ENCODE measurements at places on chromosomes 2 and 18.

DNA sequence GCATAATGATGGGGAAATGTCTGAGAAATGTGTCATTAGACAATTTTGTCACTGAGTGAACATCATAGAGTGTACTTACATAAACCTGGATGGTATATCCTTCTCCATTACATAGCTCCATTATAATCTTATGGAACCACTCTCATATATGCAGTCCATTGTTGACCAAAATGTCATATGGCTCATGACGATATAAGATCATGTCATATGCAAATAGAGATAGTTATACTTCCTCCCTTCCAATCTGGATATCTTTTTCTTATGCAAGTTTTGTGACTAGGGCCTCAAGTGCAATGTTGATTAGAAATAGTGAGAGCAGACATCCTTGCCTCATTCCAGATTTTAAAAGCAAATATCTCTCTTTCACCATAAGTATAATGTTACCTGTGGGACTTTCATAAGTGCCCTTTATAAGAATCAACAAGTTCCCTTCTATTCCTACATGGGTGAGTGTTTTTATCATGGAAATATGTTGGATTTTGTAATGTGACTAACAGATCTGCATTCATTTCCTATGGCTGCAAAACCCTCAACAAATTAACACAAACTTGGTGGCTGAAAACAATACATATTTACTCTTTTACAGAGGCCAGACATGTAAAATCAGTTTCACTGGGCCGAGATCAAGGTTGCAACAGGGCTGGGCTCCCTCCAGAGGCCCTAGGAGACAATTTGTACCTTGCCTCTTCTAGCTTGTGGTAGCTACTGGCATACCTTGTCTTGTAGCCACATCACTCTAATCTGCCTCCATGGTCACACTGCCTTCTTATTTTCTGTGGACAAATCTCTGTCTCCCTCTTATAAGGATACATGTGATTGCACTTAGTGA, 21.6 kb upstream of the SULT1C4 start:
- DNase-seq: no peak

DNA sequence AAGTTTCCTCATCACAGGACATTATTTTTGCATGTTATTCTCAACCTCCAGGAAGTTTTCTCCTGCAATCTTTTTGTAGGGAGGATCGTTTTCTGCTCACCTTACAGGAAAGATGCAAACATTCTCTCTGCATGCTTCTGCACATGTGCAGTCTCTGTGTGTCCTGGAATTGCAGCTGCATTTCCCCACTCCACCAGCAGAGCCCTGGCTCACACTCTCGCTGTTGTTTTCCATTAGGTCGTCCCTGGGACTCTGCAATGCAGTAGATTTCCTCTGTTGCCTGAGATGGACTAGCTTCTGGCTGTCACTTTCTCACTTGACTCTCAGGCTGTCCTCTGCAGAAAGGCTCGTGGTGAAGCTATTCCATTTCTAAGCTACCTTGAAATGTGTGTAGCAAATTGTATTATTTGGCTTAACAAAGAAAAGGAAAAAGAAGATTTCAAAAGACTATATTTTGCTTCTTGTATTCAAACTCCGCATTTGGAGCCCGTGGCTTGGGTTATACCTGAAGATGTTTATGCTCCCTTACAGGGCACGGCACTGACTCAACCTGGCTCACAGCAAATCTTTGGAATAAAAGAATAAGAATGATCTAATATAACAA, 346.7 kb downstream of the RAD51AP2 start:
- DNase-seq: no peak

GRCh38 chr18:74715865-74716712, 118.4 kb downstream of the ZNF407 start:
- DNase-seq: no peak

GRCh38 chr2:163713534-163714311, 22.1 kb downstream of the FIGN start:
- DNase-seq: no peak

DNA sequence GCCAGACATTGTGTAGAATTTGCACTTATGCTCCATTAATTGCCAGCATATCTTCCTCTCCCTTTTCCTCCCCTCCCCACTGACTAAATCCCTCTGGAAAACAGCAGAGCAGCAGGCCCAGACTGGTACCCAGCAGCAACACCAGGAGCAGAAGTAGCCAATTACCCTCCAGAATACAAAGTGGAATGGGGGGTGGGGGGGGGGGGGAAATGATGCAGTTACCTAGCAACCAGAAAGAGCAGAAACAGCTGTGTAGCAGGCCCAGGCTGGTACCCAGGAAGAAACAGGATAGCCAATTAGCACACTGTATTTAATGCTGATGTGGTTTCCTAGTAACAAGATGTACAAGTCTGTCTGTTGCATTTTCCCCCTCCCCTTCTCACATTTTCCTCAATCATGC, 52.3 kb downstream of the KLF7 start:
- no peak for DNase-seq

- no peak for DNase-seq
Measured at GRCh38 chr2:58131191-58132011, 84.8 kb downstream of the VRK2 start.

GRCh38 chr2:181239201-181239799, 217.9 kb upstream of the ITGA4 start:
- DNase-seq: peak; percentile 2

DNA sequence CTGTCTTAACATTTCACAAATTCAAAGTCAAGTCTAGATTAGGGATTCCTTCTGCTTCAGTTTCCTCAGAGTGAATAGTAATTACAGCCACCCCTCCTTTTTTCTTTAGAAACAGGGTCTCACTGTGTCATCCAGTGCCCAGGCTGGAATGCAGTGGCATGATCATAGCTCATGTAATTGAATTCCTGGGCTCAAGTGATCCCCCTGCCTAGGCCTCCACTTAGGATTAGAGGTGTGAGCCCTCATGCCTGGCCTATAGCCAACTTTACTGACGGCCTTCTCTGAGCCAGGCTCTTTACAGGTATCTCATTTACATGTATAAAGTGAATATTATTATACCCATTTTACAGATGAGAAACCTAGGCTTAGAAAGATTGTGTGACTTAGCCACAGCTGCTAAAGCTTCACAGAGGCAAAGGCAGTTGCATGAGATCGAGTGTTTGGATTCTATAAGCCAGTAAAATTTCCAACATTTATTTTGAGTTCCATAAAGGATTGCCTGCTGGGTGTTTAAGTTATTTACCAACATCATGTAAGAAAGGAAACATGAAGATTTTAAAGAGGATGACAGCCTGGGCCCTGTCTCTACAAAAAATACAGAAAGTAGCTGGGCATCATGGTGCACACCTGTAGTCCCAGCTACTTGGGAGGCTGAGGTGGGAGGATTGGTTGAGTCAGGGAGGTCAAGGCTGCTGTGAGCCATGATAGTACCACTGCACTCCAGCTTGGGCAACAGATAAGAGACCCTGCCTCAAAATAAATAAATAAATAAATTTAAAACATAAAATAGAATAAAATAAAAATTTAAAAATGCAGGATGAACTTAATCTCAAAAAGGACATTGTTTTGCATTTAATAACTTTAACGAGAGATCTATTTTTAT, 1.8 kb downstream of the ENOSF1 start:
- no peak for DNase-seq

DNA sequence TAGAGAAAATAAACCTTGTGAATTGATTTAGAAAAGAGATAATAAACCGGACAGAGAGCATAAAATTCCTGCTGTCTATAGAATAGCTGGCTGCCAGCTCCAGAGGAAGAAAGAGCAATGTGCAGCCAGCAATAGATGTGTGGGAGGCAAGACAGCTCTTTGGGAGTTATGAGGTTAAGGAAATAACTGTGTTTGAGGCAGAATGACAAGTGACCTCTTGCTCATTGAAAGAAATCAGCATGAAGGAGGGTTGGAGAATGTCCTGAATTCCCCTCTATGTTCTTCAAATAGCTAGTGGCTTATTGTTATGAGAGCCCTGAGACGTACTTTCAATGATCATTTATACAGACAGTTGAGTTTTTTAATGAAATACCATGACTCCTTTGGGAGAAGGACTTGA, 1009.9 kb upstream of the NXPH2 start:
- no peak for DNase-seq

DNA sequence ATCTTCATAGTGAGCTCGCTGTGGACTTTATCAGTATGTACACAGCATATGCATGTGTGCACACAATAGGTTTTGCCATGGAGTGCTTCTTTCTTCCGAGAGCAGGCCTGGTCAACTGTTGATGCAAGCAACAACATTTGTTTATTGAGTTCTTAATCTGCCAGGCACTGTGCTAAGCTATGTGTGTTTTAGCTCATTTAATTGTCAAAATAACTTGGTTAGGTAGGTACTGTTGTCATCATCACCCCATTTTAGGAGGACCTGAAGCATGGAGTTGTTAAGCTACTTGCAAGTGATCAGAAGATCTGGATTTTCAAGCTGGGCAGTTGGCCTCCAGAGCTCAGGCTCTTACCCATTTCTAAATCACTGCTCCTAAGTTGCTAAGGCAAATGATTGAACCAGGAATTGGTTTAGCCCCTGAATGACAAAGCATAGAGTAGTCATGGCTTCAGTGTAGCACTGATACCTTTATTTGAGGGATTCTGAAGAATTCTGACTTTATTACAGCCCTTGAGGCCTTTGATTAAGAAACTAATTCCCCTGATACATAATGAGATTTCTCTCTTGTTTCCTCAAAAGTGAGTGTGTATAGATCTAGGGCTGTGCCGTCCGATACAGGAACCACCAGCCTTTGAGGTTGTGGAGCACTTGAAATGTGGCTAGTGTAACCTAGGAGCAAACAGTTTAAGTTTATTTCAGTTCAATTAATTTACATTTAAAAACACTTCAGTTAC, 132.9 kb downstream of the FMNL2 start:
- no peak for DNase-seq

GRCh38 chr2:39227628-39228412, 15.9 kb downstream of the CDKL4 start:
- DNase-seq: peak; percentile 75

GRCh38 chr2:32678825-32679224, 51.0 kb downstream of the TTC27 start:
- no peak for DNase-seq

- DNase-seq: no peak
Measured at GRCh38 chr18:36655074-36655473, 173.7 kb downstream of the TPGS2 start.

- no peak for DNase-seq
Measured at GRCh38 chr2:149825473-149825872, 237.9 kb upstream of the MMADHC start.
